ENCODE measurements at places on chromosomes 2 and 18. TPM values are rescaled to one million over a fixed set of nuclear protein-coding genes. Genes with fewer than 3 reads are reported as not detected.

DNA sequence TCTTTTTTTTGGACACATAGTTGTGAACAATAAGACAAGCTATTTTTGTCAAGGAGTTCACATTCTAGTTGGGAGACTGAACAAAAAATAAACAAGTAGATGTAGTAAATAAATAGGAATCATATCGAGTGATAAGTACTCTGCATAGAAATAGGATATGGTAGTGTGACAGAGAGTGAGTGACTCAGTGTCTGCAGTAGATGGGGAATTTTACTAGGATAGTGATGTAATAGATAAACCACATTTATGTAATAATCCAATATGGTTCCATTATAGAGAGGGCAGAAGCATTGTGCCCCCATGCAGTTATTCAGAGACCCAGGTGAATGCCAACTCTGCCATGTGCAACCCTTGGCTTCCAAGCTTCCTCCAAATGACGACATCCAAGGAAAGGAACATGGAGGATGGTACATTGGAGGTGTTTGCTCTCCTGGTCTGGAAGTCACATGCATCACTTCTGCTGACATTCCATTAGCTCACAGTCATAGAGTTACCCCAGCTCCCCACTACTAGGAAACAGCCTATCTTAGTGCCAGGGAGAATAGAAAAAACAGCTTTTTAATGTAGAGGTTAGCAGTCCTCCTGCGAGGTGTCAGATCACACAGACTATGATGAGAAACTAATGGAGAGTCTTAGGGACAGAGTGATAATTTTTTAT lies 595.4 kb downstream of the NYAP2 start:
- DNase-seq, result peak; percentile 65

DNA sequence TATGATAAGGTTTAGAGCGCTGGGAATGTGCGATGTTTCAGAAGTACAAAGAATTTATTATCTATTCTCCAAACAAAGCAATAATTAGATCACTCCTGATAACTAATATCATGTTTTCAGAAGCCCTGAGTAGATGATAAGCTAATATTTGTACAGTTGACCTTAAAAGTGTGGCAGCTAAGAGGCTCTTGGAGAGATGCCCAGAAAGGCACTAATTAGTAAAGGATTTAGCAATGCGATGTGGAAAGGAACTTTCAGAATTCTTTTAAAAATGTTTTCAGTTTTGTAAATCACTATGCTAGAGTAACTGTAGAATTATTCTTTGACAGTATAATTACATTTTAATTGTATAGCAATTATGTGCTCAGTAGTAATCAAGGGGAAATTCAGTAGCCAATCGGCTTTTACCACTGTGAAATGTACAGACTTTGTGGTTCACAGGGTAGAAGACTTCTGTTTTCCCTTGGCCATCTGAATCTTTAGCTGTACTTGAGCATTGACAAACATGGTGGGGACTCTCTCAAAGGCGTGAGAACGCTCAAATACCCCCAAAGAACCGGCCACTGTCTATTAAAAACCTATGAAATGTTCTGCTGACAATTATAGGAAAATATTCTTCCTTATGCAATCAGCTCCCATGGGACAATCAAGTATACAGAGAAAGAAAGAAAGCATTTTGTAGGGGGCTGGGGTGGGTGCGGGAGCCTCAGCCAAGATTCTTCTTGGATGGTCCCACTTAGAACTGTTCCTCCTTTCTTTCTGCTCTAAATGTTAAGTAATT lies 262.8 kb upstream of the AGAP1 start:
- no peak for DNase-seq

Gene FZD7
- 62.4 TPM for total RNA-seq

DNA sequence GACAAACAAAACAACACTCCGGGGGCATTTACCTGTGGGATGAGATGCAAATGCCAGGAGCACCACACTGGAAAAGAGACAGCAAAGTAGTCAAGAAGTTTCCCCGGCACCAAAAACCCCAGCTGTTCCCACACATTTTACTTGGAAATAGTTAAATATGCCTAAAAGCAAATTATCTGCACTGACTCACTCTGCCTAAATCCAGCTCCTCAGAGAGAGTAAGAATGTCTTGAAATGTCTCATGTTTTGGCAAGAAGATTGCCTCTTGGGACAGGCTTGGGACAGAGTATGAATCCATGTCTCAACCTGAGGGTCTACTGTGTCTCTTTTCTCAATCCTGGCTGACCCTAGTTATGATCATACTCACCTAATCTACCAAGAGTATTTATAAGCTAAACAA lies 87.5 kb upstream of the RIOK3 start:
- peak; percentile 67 for DNase-seq

GRCh38 chr2:23618794-23619530 lies 234.0 kb downstream of the KLHL29 start:
- peak; percentile 16 for DNase-seq

Gene SH3RF3
- total RNA-seq, result 3.4 TPM

Gene CRACDL
- not detected for total RNA-seq

GRCh38 chr2:42342061-42342794 lies 18.8 kb downstream of the COX7A2L start:
- peak; percentile 92 for DNase-seq

- no peak for DNase-seq
These were observed 59.7 kb downstream of the WDSUB1 start for GRCh38 chr2:159226608-159227385.

DNA sequence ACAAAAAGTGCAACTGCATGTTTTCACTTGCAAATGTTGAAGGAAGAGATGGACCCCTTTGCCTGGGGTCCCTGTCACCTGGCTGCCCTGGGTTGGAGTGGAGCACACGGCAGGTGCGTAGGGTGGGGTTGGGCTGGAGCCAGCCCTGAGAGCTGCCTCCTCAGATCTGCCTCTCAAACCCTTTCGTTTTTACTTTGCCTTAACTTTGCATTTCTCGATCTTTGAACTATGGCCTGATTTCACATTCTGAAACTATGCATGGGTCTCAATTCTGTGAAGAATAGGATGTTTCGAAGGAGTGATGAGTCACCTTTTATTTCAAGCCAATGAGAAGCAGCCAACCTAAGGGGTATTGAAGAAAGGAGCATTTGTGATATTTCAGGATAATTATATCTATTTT lies 132.8 kb downstream of the ACOXL start:
- DNase-seq, result peak; percentile 6

- DNase-seq, result no peak
These were observed 128.0 kb downstream of the ASB1 start for GRCh38 chr2:238554468-238555315.

Gene SKA1
- total RNA-seq, result 13.9 TPM

Gene PAIP2B
- 0.18 TPM for total RNA-seq

DNA sequence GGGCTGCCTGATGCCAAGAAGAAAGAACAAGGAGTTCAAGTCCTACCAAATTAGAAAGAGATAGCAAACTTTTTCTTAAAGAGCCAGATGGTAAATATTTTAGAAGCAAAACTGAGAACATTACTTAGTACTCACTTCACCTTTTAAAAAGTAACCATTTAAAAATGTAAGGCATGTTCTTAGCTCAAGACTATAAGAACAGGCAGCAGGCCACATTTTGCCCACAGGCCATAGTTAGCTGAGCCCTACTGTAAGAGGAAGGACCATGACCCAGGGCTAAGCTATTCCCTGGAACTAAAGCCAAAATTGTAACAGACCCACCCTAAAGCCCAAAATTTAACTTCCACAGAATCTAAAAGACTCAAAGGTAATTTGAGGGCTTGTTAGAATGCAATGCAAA lies 31.3 kb downstream of the USP40 start:
- no peak for DNase-seq

- no peak for DNase-seq
These were observed 28.6 kb downstream of the PCBP1 start for GRCh38 chr2:70115646-70116442.

GRCh38 chr2:14642499-14642898 lies 10.0 kb downstream of the LRATD1 start:
- DNase-seq, result no peak

DNA sequence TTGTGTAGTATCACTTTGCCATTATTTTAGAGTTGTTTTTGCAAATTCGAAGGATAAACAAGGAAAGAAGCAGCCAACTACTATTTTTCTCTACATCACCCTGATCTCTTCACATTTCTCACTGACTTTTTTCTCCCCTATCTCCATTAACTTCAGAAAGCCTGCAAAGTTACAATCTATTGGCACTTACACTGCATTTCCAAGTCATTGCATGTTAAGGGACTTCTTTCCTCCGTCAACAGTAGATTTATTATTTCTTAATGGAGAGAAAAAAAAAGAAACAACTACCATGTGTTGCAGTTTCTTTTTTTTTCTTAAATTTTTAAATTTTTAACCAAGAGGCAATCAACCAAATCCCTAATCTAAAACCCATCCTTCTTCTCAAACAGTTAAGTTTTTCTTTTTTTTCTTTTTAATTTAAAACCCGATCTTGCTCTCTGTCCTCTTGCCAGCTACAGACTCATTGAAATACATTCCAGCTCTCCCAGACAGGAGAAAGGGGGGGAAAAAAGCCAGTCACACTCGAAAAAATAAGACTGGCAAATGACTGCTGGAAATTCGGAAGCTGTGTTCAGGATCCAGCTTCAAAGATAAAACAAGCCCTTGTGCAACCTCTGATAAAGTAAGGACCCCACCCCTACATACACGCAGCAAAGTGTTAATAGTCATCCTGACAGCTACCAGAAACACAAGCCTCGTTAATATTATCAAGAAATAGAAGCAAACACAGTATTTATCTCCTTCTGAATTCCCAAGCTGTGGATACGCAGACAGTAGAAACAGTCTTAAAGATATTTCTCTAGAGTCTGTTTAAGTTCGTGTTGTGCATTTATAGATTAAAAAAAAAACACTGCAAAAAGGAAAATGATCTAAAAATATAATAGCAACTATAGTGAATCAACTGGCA lies 1.3 kb downstream of the LRRTM4 start:
- DNase-seq, result no peak

- no peak for DNase-seq
These were observed 72.3 kb downstream of the FTCDNL1 start for GRCh38 chr2:199778655-199779054.

GRCh38 chr2:230690439-230690838 lies 22.2 kb upstream of the CAB39 start:
- peak; percentile 43 for DNase-seq

GRCh38 chr2:132420816-132421805 lies 4.5 kb downstream of the GPR39 start:
- DNase-seq, result peak; percentile 30

- DNase-seq, result no peak
These were observed 96.6 kb upstream of the GPR45 start for GRCh38 chr2:105144941-105145300.

Gene MAB21L4
- total RNA-seq, result not detected

DNA sequence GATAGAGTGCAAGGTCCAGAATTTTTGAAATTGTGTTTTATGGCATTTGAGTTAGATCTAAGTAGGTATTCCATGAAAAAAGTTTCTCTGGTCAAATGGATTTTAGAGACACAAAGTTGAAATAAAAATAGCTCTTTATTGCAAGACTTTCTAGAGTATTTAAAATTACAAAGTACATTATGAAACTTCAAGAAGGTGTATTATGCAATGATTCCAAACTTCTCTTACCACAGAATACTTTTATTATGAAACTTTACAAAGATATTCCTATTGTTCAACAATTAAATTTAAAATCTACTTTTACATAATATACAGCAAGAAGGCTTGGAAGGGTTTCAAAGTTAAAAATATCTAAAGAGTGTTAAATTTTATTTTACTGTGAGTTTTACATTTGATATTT lies 65.9 kb downstream of the CALCRL start:
- no peak for DNase-seq

- DNase-seq, result no peak
These were observed 1143.9 kb upstream of the NXPH2 start for GRCh38 chr2:139924070-139924469.

GRCh38 chr2:120737340-120738101 lies 1.9 kb downstream of the GLI2 start:
- DNase-seq, result peak; percentile 78

GRCh38 chr2:73279852-73280251 lies 4.4 kb downstream of the FBXO41 start:
- DNase-seq, result peak; percentile 10

Gene VAMP8
- 0.83 TPM for total RNA-seq

DNA sequence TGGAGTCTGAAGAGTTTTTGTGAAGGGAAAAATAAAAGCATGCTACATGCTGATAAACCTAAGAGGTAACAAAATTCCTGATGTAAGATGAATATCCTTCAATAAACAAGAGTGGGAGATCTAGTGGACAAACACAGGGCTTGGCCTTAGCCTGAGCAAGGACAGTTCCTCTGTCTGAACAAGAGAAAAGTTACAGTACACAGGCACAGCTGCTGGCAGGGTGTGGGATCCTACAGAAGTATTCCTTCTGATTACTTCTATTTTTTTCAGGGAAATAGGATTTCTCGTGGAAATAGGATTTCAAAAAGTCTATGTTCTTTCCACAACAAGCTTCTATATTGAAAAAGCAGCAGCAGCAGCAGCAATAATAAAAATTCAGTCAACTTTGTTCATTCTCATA lies 54.1 kb downstream of the NBAS start:
- DNase-seq, result no peak

Gene MC5R
- total RNA-seq, result not detected

GRCh38 chr2:133768256-133768655 lies 200.0 kb upstream of the NCKAP5 start:
- DNase-seq, result no peak

DNA sequence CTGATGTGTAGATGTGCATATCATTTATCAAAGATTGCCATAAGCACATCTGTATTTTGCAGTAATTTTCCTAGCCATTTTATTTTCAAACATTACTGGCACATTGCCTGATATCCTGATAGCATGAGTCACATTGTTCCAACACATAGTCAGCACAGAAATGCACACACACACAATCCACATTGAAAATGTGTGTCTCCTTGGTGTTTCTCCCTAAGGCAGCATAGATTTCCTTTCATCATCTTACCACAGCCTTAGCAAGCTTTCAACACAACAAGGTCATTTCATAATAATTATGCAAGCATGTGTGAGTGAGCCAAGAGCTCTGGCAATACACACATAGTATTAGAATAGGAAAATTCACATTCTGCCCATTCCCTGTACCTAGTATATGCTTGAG lies 245.4 kb upstream of the MEIS1 start:
- no peak for DNase-seq

- no peak for DNase-seq
These were observed 18.3 kb downstream of the ZEB2 start for GRCh38 chr2:144501627-144502026.

DNA sequence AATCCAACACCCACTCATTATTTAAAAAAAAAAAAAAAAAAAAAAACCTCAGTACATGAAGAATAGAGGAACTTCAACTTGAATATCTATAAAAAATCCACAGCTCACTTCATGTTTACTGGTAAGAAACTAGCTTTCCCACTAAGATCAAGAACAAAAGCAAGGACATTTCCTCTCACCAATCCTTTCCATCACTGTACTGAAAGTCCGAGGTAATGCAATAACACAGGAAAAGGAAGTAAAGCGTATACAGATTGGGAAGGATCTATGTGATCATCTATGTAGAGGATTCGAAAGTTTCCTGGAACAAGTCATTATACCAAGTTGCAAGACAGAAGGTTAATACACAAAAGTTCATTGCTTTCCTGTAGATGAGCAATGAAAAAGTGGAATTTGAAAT lies 63.2 kb downstream of the ROCK2 start:
- DNase-seq, result no peak

- DNase-seq, result peak; percentile 37
These were observed 7.4 kb downstream of the CTDSP1 start for GRCh38 chr2:218406949-218407618.

Data from IMR-90 (cell line).